ENCODE measurements at places on chromosomes 1 and 21.

GRCh38 chr1:225539069-225539468, 111.2 kb upstream of the LBR start:
- DNase-seq = no peak

DNA sequence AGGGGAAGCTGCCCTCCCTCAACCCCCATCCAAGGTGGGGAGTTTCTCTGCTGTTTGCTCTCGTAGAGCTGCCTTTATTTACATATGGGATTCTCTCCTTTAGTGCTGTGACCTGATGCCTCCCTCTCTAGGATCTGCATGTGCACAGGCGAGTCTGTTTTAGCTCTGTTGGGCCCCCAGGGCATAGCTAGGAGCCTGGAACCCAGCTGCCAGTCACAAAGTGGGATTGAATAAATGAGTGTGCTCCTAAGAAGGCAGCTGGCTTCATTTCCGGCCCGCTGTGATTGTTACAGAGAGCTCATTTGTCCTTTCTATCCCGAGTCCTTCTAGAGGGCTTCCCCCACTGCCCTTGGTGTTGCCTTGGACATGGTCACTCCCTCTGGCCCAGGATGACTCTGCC, 176.6 kb downstream of the GRIK3 start:
- DNase-seq = no peak

- DNase-seq = no peak
Observed at GRCh38 chr21:33390479-33390878, 12.7 kb upstream of the IFNGR2 start.

GRCh38 chr1:58922302-58923089, 138.6 kb upstream of the JUN start:
- no peak for DNase-seq

GRCh38 chr1:41097105-41097504, 75.6 kb upstream of the SLFNL1 start:
- no peak for DNase-seq

DNA sequence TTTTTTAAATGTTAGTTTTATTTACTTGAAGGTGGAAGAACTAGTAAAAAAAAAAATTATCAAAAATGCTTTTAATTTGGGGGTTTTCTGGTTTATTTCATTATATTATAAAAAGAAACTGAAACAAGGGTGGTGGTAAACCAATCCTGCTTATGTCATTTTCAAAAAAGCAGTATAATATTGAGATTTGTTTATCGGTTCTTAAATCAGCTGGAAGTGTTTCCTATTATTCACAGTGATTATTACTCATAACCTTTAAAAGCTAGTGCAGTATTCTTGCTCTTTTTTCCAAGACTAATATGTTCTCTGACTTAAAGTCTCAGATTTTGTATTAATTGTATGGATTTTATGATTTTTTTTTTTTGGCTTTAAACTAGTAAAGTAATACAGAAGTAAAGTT, 5.4 kb upstream of the LRRC40 start:
- no peak for DNase-seq

GRCh38 chr1:187157115-187157514, 328.4 kb downstream of the PLA2G4A start:
- DNase-seq = no peak

GRCh38 chr1:44505210-44505993, 100.3 kb downstream of the RNF220 start:
- no peak for DNase-seq

DNA sequence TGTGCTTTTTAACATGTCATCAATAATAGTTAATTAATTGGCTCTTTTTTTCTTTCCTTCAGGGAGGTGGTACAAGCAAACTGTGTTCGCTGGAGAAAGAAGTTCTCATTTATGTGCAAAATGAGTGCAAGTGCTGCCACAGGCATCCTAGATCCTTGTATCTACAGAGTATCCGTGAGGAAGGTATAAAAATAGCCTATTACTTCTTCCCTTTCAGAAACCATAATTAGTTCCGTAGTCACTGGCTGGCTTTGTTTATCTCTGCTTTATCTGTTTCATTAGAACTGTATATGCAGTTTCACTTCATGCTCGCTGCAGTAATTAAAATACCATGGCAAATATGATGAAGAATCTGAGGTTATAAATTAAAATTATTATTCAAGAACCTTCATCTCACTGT, 40.6 kb downstream of the EEIG2 start:
- no peak for DNase-seq

DNA sequence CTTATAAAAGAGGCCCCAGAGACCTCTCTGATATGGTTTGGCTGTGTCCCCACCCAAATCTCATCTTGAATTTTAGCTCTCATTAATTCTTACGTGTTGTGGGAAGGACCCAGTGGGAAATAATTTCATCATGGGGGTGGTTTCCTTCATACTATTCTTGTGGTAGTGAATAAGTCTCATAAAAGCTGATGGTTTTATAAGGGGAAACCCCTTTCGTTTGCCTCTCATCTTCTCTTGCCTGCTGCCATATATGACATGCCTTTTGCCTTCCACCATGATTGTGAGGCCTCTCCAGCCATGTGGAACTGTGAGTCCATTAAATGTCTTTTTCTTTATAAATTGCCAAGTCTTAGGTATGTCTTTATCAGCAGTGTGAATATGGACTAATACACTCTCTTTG, 22.5 kb upstream of the NEK7 start:
- no peak for DNase-seq

DNA sequence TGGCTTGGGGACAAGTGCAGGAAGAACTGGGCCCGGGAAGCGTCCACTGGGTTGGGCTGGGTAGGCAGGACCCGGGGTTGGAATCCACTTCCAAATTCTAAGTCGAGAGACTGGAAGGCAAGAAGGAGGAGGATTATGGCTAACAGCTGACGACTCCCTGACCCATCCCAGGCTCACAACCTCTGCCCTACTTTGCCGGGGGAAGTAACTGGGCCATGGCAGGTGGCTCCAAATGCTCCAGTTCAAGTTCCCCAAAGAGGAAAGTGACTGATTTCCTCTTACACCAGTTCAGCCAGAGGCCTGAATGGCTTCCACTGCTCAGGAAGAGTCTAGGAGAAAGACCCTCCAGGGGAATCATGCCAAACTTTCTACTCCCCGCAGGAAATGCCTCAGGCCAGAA, 11.4 kb downstream of the EMC1 start:
- no peak for DNase-seq

GRCh38 chr1:47824297-47824696, 172.9 kb downstream of the TRABD2B start:
- DNase-seq = no peak

DNA sequence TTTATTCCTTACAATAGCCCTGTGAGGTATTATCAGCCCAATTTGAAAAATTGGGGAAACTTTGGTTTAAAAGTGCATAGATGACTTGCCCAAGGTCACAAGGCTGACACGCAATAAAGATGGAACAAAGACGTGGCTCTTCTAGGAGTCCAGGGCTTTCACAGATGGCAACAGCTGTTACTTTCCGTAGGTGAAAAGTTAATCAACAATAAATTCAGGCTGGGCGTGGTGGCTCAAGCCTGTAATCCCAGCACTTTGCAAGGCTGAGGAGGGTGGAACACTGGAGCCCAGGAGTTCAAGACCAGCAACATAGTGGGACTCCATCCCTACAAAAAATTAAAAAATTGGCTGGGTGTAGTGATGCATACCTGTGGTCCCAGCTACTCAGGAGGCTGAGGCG, 87.8 kb upstream of the ATF3 start:
- DNase-seq = no peak

GRCh38 chr21:31182231-31183140, 144.2 kb upstream of the KRTAP19-8 start:
- no peak for DNase-seq

- peak; percentile 83 for DNase-seq
Observed at GRCh38 chr1:71908871-71909390, 373.4 kb downstream of the NEGR1 start.

GRCh38 chr1:218464871-218465270, 119.7 kb downstream of the TGFB2 start:
- DNase-seq = no peak

GRCh38 chr1:22256213-22256512, 113.3 kb upstream of the WNT4 start:
- peak; percentile 39 for DNase-seq

DNA sequence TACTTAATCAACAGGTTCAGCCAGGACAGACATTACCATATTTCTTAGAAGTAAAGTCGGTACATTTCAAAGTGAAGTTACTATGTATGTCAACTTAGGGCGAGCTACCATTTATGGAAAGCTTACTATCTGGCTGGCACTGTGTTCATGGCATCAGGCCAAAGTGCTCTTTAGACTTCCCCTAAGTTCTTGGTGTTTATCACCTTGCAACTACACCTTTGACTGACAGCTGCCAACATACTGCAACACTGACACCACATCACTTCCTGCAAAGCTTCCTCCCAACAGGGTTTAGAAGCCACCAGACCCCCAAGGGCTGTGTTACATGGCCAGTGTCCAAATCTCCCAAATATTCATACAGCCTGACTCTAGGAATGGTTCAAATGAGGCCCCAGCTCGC, 61.0 kb downstream of the TIAM1 start:
- no peak for DNase-seq

GRCh38 chr1:170239445-170239844, 93.7 kb downstream of the NTMT2 start:
- DNase-seq = no peak

- DNase-seq = peak; percentile 54
Observed at GRCh38 chr1:156319664-156320063, 18.4 kb downstream of the CCT3 start.

GRCh38 chr1:228337711-228338520, 68.7 kb downstream of the TRIM11 start:
- DNase-seq = no peak

DNA sequence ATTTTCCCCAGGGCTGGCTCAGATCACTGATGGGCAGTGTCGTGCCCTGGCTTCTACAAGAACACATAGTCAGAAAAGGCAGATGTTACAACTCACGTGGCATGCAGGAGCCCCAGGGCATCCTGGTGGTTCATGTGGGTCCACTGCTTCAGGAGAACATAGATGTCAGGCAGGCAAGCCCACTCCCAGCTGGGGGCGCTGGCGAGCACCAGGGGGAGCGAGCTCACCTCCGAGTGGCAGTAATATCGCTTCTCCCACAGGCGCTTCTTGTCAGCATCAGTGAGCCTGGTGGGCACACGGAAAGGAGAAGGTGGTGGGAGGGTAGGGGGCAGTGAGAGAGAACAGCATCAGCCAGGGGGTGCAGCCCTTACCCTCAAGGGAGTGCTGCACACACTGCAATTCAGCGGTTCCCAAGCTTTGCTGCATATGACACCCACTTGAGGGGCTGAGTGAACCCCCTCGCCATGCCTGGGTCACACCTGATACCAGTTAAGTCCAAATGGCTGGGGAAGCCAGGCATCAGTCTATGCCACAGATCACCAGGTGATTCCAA, 34.3 kb upstream of the PPP1R15B start:
- DNase-seq = peak; percentile 77

- no peak for DNase-seq
Observed at GRCh38 chr1:25487628-25488027, 55.8 kb upstream of the LDLRAP1 start.
